ENCODE measurements at places on chromosomes 1 and 21.

GRCh38 chr1:93667642-93668041 is 14.0 kb downstream of the BCAR3 start:
- DNase-seq: no peak

DNA sequence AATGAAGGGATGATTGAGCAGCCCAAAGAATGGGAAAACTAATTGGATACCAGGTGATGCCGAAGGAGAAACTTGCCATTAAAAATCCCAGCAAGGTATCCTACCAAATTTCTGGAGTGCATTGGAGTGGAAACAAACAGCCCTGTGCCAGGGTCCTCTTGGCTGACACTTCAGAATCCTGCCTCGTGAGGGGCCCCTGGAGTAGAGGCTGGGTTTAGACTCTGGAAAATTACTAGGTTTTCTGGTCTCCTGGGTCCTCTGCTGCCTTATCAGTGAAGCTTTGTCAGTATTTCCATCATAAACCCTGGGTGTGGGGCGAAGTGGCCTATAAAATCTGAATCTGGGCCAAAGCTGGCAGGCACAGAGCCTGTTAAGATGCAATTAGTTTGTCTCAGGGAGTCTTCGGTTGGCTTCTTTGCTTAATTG is 289.2 kb upstream of the USP24 start:
- no peak for DNase-seq

DNA sequence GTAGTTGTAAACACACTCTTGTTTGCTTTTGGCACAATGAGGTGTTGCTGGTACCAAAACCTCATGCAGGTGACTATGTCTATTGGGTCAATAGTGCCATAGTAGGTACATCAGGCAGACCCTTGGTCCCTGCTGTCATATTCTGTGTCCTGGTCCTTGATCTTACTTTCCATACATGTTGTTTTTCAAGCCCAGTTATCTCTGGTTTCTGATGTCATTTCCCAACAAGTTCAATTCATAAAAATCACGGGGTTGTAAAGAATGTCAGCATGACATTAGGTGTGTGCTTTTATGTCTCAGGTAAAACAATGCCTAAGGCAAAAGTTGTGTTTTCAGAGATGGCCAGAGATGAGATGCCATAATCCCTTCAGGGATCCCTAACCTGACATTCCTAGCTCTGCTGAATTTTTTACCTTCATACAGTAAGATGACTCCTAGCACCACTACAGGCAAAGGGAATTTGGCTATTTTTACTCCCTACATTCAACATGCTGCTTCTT is 390.3 kb upstream of the PKN2 start:
- DNase-seq: no peak

DNA sequence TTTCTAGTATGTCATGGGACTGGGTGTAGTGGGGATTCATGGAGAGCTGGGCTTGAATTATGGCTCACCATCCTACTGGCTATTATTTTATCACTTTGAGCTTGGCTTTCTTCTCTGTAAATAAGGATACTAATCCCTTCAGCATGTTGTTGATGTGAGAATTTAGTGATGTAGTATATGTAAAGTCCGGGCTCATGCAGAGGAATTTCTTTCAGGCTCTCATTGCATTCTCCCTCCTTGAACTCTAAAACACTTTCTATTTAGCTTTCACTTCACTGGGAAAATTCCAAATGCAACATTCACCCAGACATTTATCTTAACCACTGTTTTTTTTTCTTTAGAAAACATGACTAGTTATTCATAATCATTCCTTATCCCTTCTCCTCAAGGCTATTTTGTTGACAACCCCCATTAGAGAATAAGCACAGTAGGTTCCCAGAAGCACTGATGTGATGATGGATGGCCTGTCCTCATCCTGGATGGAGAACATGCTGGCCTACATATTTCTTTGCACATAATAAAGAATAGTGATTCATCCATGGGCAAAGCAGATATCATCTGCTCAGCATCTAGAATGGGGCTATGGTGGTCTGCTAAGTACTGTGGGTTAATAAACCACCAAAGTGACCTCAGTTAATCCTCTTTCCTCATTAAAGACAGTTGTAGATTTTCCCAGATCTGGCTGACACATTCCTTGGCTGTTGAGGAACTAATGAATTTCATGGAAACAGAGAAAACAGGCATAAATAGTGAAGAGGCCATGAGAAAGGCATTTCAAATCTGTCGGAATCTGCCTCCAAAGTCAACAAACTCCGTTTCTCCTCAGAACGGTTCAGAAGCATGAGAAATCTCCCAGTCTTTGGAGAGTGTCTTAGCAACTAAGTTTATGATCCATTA is 68.0 kb upstream of the CYP2J2 start:
- DNase-seq: no peak

DNA sequence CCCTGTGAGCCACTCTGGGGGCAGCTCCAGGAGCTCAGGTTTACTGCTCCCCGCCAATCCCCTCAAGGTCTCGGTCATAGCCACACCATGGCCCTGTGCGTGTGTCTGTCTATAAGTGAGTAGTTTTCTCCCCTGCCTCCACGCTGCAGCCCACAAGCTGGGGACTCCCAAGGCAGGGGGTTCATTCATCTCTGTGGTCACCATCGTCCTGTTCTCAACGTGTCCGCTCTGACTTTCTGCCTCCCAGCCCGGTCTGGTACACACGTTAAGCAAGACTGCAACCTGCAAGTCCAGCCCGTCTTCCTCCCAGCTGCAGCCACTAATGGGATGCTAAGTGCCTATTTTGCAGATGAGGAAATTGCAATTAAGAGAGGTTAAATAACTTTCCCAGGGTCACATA is 49.8 kb downstream of the IGSF21 start:
- DNase-seq: no peak

DNA sequence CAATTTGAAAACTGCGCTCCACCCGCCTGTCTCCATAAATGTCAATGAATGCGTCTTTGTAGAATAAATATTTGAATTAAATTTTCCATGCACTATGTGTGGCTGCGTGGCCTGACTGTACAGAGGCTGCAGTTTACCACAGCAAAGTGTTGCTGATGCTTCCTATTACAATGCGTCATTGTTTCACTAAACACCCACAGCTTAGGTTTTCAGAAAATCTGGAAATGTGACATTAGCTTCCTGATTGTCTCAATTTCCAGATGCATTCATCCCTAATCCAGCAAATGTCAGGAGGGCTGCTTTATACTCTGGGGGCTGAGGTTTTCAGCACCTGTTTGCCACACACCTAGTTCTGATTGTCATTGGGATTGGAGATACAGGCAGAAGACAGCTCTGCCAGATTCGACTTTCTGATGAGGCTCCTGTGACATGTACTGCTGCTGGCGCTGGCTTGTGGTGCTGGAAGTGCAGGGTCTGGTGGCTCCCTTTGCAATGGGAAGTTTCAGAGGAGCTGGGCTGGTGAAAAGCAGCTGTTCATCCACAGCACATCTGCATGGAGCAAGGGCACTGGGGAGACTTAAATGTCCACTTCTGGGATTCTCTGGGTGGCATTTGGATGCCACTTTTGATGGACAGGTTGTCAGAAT is 40.0 kb downstream of the URB2 start:
- DNase-seq: no peak

DNA sequence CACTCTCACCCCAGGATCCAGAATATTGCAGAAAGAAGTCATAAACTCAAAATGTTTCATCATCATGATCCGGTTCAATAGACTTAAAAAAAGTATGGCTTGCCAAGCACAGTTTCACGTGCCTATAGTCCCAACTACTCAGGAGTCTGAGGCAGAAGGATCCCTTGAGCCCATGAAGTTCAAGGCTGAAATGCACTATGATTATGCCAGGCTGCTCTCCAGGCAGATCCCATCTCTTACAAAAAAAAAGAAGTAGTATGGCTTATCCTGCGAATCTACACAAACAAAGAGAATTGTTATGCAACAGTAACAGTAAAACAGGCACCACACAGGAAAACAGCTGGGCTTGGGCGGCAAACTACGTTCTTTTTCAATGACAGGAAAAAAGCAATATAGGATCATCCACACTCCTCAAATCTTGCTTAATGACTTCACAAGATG is 76.2 kb downstream of the EIF4G3 start:
- no peak for DNase-seq

- no peak for DNase-seq
Measured at GRCh38 chr1:37599940-37600339, 4.2 kb upstream of the GNL2 start.

DNA sequence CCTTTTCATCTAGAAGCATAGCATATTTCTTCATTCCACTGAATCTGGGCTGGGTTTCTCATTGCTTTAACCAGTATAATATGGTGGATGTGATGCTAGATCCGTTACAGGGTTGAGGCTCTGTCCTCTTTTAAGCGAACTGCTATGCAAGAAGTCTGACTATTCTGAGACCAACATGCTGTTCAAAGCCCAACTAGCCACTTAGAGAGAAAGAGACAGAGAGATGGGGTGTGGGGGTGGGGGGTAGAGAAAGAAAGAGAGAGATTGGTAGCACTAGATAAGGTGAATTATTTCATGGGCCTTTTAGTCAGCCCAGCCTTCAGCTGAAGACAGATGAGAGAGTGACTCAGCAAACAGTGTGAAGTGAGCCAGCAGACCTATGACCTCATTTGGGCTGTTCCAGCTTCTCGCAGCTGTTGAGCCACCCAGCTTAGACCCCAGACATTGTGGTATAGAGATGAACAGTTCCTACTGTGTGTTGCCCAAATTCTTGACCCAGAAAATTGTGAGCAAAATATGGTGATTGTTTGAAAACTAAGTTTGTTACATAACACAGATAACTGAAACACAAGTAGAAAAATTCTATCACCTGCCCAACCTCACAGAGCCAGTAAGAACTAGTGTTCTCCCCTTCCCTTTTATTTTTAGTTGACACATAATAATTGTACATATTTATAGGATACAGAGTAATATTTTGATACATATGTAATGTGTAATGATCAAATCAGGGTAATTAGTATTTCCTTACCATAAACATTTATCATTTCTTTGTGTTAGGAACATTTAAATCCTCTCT is 40.7 kb upstream of the PRKACB start:
- DNase-seq: no peak

- DNase-seq: no peak
Measured at GRCh38 chr1:100775483-100775882, 55.9 kb downstream of the VCAM1 start.

DNA sequence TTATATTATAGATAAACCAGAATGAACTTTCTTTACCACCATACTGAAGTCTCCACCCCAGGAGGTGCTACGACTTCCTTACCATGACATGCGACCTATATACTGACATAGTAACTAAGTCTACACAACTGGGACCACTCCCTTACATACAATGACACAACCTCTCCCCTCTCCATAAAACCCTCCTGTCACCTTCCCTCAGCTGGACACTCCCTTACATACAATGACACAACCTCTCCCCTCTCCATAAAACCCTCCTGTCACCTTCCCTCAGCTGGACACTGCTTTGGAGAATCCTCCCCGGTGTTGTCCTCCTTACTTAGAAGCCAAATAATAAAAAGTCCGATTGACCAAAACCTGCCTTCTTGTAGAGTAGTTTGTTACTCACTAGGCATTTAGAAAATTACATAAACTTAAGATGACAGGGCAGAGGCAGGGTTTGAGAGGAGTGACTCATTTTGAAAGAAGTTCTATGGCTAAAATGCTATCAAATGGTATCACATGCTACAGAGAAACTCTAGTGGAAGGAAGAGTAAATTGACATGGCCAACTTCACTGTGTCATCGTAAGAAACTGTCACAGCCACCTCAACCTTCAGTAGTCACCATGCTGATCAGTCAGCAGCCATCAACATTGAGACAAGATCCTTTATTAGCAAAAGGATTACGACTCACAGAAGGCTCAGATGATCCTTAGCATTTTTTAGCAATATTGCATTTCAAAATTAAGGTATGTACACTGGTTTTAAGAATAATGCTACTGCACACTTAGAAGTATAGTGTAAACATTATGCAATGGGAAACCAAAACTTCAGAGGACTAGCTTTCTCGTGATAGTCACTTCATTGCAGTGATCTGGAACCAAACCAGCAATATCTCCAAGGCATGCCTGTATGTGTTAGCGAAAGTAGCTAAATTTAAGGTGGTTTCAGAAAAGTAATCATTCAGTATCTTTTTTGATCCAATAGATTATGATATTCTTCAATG is 56.4 kb downstream of the AHCTF1 start:
- no peak for DNase-seq

- no peak for DNase-seq
Measured at GRCh38 chr1:13730291-13730690, 30.3 kb downstream of the PRDM2 start.

- no peak for DNase-seq
Measured at GRCh38 chr1:226004396-226004795, 5.3 kb upstream of the SDE2 start.

DNA sequence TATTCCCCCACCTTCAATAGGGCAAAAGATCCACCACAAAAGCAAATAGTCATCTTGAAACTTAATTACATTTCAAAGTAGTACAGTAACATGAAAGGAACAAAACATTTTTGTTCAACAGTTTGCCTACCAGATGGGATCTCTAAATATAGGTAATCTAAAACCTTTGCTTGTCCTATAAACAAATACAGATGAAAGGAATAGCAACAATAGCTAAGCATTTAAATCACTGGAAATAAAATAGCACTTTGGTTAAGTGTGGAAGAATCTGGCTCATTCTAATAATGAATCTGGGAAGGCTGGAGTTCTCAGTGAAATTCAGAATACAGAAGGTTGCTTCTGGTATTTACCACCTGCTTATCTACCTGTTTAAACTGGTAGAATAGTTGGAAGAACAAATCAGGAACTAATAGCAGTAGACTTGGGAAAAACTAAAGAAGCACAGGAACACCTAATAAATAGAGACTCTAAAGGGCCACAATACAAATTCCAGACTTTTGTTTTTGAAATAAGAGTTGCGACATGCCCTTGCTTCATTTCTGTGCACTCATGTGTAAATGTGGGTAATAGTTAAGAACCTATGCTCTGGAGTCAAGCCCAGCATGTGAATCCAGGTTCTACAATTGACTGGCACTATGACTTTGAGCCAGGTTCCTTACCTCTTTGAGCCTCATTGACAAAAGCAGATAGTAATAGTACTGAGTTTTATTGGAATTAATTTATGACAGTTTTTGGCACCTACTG is 2.3 kb upstream of the LYPLAL1 start:
- no peak for DNase-seq

DNA sequence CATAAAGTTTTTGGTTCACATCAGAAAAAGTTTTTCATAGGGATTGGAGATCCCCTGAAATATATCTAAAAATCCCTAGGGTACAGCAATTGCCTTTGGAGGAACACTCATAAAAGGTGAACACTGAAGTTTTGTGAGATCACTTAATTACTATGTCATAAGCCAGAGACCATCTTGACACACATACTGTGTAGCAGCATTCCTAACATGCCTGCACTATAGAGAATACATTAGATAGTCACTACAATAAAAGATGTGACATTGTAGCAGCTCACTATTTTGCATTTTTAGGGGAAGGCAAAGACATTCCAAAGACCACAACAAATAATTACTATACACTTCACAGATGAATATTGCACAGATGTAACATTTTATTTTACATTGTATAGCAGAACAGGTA is 779.9 kb downstream of the KCNT2 start:
- DNase-seq: no peak

GRCh38 chr1:234373959-234374254 is 651 bp downstream of the COA6 start:
- DNase-seq: no peak

GRCh38 chr1:19512545-19512944 is 27.2 kb upstream of the CAPZB start:
- DNase-seq: no peak

GRCh38 chr1:22257290-22258275 is 114.7 kb upstream of the WNT4 start:
- no peak for DNase-seq

Data from activated naive CD8-positive, alpha-beta T cell treated with anti-CD3 and anti-CD28 coated beads, Interleukin-2, amount 50 U/mL, for 16 hours (primary cell).